ENCODE measurements at places on chromosomes 6 and 20. TPM values are rescaled to one million over a fixed set of nuclear protein-coding genes. Genes with fewer than 3 reads are reported as not detected.

Gene DNAAF9
- polyA plus RNA-seq: 18.5 TPM

DNA sequence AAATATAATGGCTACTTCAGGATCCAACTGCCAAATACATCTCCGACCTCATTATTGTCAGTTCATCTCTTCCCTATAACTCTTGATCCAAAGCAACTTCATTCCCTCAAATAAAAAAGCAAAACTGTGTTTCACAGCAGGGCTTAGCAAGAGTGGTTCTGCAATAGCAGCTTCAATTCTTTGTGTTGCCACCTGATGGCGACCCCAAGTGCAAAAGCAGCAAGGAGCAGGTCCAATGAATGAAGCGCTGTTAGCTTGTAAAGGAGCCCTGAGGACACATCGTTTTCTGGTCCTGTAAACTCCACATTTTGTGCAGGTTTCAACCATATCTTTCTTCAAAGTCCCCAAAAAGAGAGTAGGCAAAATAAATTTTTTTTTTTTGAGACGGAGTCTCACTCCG lies 19.6 kb downstream of the RTN4IP1 start:
- no peak for DNase-seq

Gene SF3B5
- polyA plus RNA-seq: 181 TPM

GRCh38 chr6:88512951-88513350 lies 346.8 kb upstream of the CNR1 start:
- no peak for DNase-seq
